ENCODE measurements at places on chromosomes 1 and 21.

- DNase-seq = no peak
Measured at GRCh38 chr1:67597336-67597735, 87.7 kb upstream of the GADD45A start.

DNA sequence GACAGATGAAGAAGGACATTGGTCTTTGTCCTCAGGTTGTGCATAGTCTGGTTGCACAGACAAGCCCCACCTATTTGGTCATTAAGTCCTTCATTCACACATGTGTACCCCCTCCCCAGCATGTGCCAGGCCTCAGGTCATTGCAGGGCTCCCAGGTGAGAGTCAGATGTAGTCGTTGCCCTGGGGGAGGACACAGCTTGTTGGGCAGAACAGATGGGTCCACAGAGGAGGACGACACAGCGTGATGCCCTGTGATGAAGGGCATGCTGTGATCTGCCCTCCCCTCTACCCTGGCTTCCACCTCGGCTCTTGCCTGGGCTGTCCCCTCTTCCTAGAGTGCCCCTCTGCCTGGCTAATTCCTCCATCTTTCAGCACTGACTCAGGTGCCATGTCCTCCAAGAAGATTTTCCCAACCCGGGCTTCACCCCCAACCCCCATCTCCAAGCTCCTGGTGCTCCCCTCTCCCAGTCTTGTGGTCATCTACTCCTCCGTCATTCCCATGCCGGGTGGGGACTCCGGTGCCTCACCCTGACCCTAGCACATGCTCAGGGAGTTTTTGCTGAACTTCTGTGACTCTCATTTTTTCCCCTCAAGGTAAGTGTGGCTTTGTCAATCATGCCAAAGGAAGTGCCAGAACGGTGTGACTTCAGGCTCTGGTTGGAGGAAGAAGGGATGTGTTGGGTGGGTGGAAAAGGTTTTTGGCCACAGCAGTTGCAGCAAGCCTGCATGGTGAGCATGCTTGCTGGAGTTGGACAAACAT lies 220.5 kb downstream of the FOXD2 start:
- DNase-seq = no peak

GRCh38 chr1:36787312-36787913 lies 246.9 kb downstream of the GRIK3 start:
- DNase-seq = no peak

DNA sequence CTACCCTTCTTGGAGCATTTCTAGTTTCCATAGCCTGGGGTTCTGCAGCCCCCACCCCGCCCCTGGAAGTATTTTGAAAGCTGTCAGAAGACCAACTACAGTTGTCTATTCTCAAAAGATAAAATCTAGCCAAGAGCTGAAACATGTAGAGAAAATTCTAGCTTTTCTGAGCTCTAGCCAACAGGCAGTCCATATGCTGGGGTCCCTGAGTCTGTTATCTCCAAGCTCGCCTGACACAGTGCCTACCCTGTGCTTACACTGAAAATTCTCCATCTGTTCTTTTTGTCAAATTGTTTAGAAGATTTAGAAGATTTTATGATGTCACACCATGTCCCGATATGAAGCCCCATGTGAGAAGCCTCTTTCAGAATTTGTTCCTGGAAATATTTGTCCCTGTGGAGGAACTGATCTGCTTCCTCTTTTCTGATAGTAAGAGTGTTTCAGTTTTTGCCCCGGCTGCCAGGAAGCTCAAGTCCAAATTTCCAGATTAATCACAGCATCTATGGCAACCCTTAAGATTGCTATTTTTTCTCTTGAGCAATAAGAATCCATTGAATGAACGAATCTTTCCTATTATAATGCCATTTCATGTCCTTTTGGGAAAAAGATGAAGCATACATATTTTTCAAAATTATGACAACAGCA lies 23.7 kb upstream of the CSF3R start:
- no peak for DNase-seq

GRCh38 chr1:111695801-111696200 lies 43.4 kb downstream of the INKA2 start:
- DNase-seq = no peak

- DNase-seq = no peak
Measured at GRCh38 chr1:246096356-246096755, 410.7 kb downstream of the SMYD3 start.

GRCh38 chr21:43345746-43346409 lies 81.1 kb downstream of the SIK1 start:
- no peak for DNase-seq

DNA sequence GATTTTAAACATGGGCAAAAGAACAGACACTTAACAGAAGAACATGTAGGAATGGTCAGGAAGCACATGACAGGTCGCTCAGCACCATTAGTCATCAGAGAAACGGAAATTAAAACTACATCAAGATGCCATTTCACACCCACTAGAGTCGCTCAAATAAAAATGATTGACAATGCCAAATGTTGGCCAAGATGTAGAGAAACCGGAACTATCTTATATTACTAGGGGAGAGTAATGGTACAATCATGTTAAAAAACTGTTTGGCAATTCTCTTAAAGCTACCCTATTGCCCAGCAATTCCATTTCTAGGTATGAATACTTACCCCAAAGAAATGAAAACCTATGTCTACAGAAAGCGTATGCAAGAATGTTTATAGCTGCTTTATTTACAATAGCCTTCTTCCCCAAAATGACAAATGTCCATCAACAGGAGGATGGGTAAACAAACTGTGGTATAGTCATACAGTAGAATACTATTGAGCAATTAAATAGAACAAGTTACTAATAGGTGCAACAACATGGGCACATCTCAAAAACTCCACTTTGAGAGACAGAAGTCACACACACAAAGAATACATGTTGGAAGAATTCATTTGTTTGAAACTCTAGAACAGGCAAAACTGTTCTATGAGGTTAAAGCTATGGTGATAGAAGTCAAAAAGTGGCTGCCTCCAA lies 92.8 kb downstream of the ETS2 start:
- DNase-seq = no peak

DNA sequence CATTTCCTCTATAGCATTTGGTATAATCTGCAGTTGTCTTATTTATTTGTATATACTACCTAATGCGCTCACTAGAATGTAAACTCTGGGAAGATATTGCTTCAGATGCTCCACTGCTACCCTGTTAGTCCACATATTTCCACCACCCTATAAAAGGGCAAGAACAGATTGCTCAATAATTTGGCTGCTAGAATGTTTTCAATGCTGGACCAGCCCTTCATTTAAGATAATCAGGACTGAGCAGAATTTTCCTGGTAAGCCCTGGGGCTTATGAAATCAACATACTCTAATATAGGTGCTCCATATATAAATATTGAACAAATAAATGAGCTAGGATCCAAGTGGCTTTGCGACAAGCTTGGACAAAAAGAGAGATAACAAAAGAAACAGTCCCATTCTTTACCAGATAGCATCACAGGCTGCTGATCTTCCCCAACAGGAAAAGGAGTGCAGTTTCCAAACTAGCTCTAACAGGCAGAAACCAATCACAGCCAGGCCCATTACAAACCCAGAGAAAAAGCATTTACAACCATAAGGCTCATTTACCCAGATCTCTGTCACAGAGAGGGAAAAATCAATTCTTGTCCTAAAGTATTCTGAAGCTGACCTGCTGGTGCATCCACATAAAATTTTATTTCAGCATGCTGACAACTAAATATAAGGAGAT lies 8.3 kb downstream of the BCAR3 start:
- peak; percentile 35 for DNase-seq

DNA sequence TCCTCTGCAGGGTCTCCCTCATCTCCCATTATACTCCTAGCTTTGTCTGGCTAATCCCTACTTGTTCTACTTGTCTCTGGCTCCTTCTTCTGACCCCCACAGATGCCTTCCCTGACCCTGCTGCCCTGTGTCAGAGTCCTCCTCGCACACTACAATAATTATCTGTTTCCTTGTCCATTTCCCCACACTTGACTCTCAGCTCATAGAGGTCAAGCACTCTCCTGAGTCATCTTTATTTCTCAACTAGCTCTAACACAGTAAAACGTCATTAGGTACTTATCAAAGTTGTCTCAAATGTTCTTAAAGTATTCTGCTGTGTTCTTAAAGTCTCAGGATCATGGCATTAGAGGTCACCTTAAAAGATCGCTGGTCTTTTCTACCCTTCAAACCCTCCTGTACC lies 47.1 kb downstream of the C8A start:
- DNase-seq = peak; percentile 67

DNA sequence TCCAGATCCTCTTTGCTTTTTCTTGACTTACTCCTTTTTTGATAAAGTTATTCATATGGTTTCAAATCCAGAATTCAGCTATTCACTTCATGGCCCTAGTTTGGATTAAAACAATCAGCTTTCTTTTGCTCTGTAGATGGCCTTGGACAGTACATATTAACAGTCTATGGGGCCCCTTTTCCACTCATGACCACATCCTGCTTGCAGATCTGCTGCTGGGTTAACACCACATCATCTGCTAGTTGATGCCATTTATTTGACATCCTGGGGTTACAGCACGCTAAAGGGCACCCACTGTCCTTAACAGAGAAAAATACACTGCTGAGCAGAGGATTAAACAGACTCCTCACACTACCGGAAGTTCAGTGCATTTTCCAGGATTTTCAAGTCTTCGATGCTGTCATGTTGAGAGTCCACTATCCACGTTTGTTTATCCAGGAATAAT lies 941 bp upstream of the IFI16 start:
- DNase-seq = no peak

- no peak for DNase-seq
Measured at GRCh38 chr1:83918688-83919285, 80.1 kb downstream of the TTLL7 start.

- no peak for DNase-seq
Measured at GRCh38 chr1:980137-980571, 1.7 kb downstream of the PERM1 start.

- peak; percentile 28 for DNase-seq
Measured at GRCh38 chr1:178086294-178086693, 7.6 kb upstream of the RASAL2 start.

- no peak for DNase-seq
Measured at GRCh38 chr1:111647736-111648135, 28.1 kb downstream of the RAP1A start.

- DNase-seq = no peak
Measured at GRCh38 chr1:89890085-89890752, 69.4 kb downstream of the LRRC8D start.

DNA sequence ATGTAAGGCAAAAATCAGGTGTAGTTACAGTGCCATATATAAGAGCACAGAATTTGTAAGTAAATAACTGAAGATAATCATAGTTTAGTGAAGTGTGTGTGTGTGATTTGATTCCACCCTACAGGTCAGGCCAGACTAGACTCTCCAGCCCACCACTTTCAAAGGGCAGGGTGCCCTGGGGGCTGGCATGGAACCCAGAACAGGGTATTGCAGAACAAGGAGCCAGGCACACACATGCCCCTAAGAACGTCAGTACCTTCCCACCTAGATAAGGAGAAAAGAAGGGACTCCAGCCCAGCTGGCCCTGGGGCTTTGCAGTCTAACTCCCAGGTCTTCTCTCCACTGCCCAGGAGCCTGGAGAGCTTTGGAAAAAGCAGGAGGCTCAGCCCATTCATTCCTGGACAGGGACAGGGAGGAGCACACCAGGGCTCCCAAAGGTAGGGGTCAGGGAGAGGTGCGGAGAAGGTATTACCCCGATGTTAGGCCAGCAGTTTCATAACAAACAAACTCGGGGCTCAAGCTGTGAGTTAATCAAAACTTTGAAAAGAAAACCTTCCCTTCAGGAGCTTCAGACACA lies 149.7 kb upstream of the VANGL1 start:
- DNase-seq = peak; percentile 2

GRCh38 chr1:222546091-222546490 lies 1.8 kb downstream of the HHIPL2 start:
- DNase-seq = no peak

DNA sequence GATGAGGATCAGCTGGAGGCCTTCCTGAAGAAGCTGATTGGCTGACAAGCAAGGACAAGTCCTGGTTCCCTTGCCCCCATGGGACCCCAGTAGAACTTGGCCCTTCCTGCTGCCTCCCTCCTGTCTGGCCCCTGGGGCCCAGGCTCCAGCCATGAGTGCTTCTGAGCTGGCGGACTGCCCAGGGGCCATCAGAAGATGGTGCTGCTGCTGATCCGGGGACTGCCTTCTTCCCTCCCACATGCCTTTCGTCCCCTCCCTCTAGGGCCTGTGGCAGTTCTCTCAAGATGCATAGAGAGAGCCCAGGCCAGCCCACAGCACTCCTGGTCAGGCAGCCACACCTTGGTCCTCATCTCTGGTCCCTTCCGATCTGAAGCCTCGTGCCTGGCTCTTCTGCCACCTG lies 57.9 kb upstream of the PRKACB start:
- DNase-seq = no peak

Data from AG20443 (cell line).